ENCODE measurements at places on chromosomes 5 and 9. TPM values are rescaled to one million over a fixed set of nuclear protein-coding genes. Genes with fewer than 3 reads are reported as not detected.

Gene PCDHA12
- total RNA-seq: not detected

Gene ZSWIM6
- 8.3 TPM for total RNA-seq

- H3K4me1 ChIP-seq: no peaks in the 10 kb centered on the region
- no peak overlapping the region for H3K27ac ChIP-seq
- no peak for DNase-seq
Observed at GRCh38 chr5:18113721-18114120, 479.5 kb downstream of the TAF11L14 start.

DNA sequence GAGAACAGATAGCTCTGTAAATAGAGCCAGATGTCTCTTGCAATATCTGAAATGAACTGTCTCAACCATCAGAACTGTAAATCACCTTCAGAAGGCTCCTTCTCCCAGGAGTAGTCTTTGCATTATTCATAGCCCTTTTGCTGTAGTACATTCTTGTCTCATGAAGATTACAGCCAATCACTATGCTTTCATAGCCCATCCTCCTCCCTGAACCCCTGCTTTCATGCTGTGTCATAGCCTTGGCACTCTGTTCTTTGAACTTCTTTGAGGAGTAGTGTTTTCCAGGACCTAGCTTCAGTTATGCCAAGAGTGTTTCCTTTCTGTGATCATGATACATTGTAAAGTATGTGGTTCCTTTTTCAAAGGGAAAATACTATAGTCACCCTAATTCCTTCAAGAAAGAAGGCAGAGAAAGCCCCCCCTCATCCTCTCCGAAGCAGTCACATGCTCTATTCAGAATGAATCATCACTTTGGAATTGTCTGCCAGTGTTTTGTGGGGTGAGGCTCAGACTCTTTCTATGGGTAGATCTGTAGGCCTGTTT lies 61.1 kb downstream of the GRIA1 start:
- no peak overlapping the region for H3K27ac ChIP-seq
- DNase-seq: no peak
- H3K36me3 ChIP-seq: no peaks in the 10 kb centered on the region
- no peak overlapping the region for H3K4me3 ChIP-seq
- no peaks in the 10 kb centered on the region for H3K4me1 ChIP-seq

DNA sequence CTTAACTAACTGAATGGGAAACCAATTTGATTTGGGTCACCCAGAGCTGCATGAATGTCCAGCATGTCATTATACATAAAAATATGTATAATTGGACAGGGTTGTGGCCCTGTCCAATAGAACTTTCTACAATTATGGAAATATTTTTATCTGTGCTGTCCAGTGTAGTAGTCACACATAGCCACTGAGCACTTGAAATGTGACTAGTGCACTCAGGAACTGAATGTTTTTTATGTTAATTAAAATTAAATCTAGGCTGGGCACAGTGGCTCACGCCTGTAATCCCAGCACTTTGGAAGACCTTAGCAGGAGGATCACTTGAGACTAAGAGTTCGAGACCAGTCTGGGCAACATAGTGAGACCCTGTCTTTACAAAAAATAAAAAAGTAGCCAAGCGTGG lies 18.6 kb downstream of the GARNL3 start:
- H3K4me3 ChIP-seq: no peak overlapping the region
- DNase-seq: no peak
- no peaks in the 10 kb centered on the region for H3K36me3 ChIP-seq
- H3K27me3 ChIP-seq: peaks cover 5% of the 10 kb centered on the region

DNA sequence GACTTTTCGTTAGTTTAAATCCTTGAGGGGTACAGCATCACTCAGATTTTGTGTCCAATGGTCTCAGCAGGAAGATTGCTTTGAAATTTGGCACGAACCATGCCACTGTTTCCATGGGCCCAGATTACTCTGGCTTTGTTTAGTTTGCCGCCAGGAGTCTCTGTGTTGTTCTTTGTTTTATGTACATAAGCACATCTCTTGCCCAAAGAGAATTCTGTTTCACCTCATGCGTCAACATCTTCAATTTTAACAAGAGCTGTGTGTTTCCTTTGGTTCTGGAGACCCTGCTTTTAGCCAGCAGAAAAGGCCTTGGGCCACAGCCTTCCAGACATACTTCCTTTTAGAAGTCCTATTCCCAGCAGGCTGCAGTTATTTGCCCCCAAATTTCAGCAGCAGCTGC lies 62.4 kb downstream of the TNPO1 start:
- DNase-seq: no peak
- H3K36me3 ChIP-seq: peaks cover 2% of the 10 kb centered on the region
- H3K4me3 ChIP-seq: no peak overlapping the region
- no peaks in the 10 kb centered on the region for H3K4me1 ChIP-seq

DNA sequence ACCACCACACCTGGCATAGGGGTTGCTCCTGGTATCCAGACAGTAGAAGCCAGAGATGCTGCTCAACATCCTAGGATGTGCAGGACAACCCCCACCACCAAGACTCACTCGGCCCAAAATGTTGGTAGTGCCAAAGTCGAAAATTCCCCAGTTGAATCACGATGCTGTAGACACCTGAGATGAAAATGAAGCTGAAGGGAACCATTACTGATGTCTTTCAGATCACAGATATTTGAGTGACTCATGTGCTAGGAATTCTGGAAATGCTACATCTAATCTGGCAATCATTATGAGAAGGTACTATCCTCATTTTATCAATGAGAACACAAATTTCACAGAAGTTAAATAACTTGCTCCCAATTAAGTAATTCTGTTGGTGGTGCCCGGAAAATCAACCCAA lies 21.0 kb upstream of the UBE2QL1 start:
- no peak for DNase-seq
- no peak overlapping the region for H3K27ac ChIP-seq
- H3K36me3 ChIP-seq: no peaks in the 10 kb centered on the region
- H3K4me1 ChIP-seq: no peaks in the 10 kb centered on the region

DNA sequence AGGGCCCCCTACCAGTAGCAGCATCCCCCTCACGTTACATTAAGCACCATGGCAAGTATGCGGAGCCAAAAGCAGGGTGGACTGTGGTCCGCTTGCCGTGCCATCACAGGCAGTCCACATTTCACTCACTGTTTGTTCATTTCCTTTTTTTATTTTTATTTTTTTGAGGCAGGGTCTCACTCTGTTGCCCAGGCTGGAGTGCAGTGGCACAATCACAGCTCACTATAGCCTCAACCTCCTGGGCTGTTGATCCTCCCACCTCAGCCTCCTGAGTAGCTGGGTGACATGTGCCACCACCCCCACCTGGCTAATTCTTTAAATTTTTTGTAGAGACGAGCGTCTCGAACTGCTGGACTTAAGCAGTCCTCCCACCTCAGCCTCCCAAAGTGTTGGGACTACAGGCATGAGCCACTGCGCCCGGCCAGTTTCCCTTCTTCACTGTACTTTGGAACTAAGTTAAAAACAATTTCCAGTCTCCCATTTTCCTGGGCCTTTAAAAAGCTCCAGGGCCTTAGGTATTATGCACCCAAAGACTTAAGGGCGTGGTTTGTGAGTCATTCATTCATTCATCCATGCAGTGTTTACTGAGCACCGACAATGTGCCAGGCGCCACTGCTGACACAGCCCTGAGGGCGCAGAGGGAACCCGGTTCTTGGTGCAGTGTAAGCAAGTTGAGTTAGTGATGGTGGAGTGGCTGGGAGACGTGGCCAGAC lies 19.9 kb downstream of the PRRX2 start:
- no peak for DNase-seq
- no peaks in the 10 kb centered on the region for H3K27me3 ChIP-seq

- H3K36me3 ChIP-seq: no peaks in the 10 kb centered on the region
- H3K27ac ChIP-seq: no peak overlapping the region
- no peaks in the 10 kb centered on the region for H3K27me3 ChIP-seq
- DNase-seq: no peak
Observed at GRCh38 chr9:88936668-88937067, 54.6 kb upstream of the S1PR3 start.

All from T-cell (primary cell).